ENCODE measurements at places on chromosomes 1 and 21. TPM values are rescaled to one million over a fixed set of nuclear protein-coding genes. Genes with fewer than 3 reads are reported as not detected.

GRCh38 chr1:29762635-29763034, 526.3 kb downstream of the PTPRU start:
- DNase-seq = peak; percentile 59

DNA sequence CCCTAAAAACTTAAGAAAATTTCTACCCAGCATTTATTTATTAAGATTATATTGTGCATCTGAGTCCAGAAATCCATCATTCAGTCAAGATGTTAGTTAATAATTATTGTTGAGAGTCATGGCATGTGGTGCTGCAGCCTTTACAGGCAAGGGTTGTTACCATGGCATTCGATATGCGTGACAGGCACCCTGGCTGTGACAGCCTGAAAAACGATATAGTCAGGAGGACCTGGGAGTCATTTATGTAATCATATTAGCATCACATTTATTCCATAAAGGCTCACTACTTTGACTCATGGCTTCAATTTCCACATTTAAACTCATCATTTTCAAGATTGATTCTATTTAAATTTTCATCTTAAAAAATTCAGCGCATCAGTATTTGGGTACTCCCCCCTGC, 68.0 kb downstream of the CACHD1 start:
- no peak for DNase-seq

The FAM3B gene
- not detected for total RNA-seq

The PWP2 gene
- 0.75 TPM for total RNA-seq

GRCh38 chr21:27571706-27572105, 604.8 kb upstream of the ADAMTS5 start:
- no peak for DNase-seq

DNA sequence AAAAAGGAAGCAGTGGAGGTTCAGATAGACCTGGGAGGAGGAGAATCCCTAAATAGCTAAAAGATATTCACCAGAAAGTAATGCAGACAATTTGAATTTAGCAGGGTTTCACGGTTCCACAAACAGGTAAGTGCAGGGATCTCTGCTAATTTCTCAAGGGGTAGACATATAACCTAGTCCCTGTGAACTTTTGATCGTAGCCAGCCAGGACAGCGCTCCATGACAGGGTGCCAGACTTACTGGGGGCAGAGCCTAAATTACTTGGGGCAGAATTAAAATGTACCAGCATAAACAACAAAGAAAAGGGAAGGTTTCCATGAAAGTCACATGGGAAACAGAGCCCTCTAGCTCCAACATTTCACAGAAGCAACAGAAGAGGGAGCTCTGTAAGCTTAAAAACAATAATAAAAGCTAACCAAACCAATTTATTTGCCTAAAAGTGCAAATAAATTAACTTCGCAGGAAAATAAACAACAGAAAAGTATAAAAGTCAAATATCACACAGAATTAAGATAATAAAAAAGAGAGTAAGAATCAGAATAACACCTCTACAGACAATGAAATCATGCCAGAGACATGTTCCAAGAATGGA, 198.3 kb downstream of the DUSP10 start:
- DNase-seq = no peak

The CADM3 gene
- total RNA-seq = 0.13 TPM

DNA sequence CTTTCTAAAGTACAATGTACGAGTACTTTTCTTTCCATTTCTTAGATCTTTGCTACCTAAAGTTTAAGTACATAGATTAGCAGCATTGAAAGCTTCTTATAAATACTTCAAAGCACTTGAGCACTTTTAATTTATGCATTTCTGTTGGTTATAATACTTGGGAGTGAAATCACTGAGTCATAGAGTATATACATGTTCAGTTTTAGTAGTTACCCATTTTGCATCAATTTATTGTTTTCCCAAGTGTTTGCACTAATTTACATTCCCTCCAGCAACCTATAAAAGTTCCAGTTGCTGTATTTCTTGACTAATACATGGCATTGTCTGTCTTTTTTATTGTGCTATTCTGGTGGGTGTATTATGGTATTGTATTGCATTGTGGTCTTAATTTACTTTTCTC, 20.3 kb downstream of the PRKAA2 start:
- no peak for DNase-seq

- DNase-seq = no peak
Observed at GRCh38 chr1:33802268-33802667, 61.6 kb upstream of the HMGB4 start.

DNA sequence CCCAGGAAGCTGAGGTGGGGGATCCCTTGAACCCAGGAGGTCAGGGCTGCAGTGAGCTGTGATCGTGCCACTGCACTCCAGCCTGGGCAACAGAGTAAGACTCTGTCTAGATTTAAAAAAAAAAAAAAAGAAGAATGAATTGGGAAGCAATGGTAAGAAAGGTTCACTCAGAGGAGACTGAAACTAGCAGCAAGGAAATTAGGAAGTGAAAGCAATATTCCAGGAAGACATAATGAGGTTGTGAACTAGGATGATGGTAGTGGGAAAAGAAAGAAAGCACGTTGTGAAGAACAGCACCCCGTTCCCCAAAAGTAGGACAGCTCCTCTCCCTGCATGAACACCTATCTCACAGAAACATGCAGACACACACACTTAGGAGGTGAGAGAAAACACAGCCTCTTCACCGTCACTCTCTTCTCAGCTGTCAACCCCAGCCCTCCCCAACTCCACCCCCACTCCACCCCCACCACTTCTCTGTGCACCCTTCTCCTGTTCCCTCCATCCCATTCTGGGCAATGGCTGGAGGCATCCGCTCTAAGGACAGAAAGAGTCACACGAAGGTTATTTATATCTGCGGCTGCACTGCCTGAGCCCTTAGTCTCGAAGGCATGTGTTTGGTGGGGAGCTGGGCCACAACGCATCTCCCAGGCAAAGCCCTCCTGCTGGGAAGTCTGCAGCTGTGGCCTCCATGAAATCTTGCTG, 101.8 kb upstream of the LPGAT1 start:
- no peak for DNase-seq

The KCNH1 gene
- 7.3 TPM for total RNA-seq

DNA sequence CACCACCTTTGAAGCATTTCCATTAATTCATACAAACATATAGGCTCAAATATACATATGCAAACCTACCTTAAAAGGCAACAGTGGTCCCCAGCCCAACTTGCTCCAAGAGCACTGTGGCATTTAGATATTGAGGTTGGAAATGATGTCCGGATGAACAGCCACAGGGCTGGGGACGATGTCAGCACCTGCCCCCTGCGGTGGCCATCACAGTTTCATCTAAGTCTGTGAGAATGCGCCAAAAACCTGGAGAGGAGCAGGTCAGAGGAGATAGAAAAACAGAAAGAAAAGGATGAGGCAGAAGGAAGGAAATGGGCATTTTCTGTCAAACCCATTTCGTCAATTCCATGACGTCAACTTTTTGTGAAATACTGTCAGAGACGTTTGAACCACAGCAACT, 67.4 kb downstream of the TIAM1 start:
- DNase-seq = no peak

The ADORA1 gene
- total RNA-seq = 0.26 TPM

DNA sequence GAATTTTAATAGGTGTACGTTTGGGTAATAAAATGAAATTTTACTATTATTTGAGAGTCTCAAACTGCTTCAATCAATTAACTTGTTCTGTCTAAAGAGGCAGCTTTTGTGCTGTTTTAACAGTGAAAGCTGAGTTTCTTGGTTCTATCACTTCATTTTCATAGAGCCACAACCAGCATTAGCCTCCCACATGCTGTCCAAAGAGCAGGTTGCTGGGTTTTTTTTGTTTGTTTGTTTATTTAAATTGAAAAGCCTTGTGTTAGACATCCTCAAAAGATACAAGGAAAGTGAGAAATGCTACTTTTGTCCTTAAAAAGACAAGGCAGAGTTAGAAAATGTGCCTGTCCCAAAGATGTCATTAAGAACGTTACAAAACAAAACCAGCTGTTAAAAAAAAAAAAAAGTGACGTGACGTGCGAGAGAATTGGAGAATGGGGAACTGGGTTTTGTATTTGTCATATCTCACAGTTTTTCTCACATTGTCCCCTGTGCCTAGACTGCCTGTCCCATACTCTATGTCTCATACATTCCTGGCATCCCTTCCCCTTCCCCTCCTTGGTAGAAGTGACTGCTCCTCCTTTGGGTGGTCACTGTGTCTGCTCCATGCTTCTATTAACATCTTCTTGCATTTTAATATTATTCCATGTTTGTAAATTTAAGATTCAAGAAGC, 63.1 kb upstream of the CD34 start:
- no peak for DNase-seq

The ATP1A4 gene
- not detected for total RNA-seq

DNA sequence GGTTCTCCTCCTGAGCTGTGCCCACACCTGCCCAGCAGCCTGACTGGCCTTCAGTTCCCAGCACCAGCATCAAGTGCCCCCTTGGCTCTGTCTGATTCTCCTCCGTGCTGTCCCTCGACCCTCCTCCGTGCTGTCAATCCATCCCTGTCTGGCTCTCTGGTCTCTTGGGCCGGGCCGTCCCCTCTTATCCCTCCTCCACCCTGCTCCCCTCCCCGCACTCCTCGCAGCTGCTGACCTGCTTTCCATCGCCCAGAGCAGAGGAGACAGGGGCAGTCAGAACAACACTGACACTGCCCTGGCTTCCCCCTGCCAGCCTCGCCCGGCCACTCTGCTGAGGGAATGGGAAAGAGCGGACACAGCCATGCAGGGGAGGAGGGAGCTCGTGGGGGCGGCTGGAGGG, 267.4 kb downstream of the CAMTA1 start:
- DNase-seq = no peak

- DNase-seq = no peak
Observed at GRCh38 chr1:67332653-67333529, 25.2 kb downstream of the IL12RB2 start.

The ICOSLG gene
- total RNA-seq = 10.5 TPM

GRCh38 chr1:50860702-50861101, 99.4 kb downstream of the FAF1 start:
- no peak for DNase-seq

The UBXN10 gene
- not detected for total RNA-seq

The KLHDC7A gene
- not detected for total RNA-seq

DNA sequence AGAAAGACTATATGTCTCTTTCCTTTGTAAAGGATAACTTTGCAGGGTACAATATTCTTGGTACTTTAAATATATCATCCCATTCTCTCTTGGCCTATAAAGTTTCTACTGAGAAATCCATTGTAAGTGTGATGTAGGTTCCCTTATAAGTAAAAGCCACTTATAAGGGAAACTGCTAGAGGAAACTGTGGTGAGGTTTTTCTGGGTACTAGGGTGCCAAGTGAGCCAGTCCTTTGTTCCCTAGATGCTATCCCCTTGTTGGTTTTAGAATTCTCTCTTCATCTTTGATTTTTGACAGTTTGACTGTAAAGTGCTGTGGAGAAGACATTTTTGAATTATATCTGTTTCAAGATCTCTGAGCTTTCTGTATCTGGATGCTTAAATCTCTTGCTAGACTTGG, 108.9 kb upstream of the NEK7 start:
- no peak for DNase-seq

DNA sequence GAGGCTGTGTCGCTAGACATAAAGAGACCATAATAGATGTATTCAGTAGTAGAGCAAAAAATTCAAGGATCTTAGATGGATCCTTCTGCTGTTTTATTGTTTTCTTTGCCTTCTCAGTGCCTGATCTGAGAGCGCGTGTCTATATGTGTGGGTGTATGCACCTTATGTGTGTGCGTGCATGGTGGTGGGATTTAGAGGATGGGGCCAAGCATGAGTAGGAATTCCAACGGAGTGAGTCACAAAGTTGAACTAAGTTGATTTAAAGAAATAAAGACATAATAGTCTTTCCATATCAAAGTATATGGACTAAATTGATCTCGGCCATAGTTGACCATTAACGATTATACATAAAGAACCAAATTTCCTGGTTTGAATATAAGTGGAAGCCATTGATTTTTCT, 178.7 kb downstream of the CYYR1 start:
- no peak for DNase-seq

DNA sequence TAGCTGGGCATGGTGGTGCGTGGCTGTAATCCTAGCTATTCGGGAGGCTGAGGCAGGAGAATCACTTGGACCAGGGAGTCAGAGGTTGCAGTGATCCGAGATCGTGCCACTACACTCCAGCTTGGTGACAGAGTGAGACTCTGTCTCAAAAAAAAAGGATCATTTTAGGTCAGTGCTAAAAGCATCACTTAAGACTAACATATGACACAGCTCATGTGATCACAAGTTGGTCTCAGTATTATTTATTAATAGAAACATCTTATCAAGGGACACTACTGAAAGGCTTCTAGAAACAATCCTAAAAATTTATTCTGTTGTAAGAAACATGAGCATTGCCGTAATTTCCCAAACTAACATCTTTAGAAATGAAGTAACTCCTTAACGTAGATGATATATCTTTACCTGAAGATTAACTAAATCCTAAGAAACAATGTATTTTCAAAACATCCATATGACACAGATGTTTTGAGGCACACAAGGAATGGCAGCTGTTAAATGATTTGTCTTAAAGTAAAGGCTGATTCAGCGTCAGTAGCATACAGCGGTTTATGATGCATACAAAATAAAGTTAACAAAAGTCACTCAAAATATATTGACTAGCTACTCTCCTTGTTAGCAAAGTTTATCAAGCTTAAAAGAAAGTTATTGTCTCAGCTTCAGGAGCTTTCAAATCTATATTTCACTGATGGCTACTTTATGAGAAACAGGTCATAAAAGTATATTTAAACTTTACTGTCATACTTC, 2.6 kb downstream of the NIBAN1 start:
- DNase-seq = no peak

DNA sequence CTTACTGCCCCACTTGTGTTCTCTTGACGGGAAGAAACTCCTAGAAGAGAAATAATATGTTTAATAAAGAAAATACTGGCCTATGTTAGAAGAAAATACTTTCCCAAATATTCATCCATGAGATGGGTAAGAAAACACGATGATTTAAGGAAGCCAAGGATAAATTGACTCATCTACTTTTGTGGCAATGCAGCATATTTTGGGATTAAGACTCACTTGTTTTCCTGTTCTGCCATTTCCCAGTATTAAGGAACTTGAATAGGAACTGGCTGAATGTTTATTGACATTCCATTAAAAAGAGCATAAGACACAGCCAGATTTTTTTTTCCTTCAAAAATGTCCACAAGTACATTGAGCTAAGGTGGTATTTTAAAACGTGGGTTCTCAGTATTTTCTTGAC, 10.9 kb upstream of the ADAMTS5 start:
- DNase-seq = no peak

The CDC42 gene
- total RNA-seq = 214 TPM

DNA sequence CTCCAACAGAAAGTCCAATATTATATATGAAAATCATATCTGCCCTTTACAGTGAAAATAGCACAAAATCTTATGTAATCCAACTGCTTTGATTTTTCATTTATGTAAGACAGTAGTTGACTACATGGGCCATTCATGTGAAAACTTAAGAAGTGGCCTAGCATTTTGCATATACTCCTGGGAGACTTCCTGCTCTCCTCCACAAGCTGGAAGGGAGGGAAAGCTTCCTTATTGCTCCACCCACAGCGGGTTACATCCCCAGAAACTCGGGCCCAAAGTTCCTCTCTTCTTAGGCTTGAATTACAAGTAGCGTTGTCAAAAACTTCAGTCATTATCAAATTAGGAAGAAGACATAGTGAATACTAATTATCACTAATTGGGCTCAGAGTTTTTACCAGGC, 29.2 kb downstream of the FYB2 start:
- no peak for DNase-seq
